Effector CD8-positive, alpha-beta T cell (primary cell): ENCODE measurements at places on chromosomes 12 and 14.

- no peak for DNase-seq
These were observed 11.4 kb downstream of the PLEKHG6 start for GRCh38 chr12:6321905-6322304.

GRCh38 chr12:79983986-79984620 lies 49.2 kb upstream of the PPP1R12A start:
- no peak for DNase-seq

- DNase-seq = no peak
These were observed 318.2 kb downstream of the BCL11B start for GRCh38 chr14:98953551-98954348.

DNA sequence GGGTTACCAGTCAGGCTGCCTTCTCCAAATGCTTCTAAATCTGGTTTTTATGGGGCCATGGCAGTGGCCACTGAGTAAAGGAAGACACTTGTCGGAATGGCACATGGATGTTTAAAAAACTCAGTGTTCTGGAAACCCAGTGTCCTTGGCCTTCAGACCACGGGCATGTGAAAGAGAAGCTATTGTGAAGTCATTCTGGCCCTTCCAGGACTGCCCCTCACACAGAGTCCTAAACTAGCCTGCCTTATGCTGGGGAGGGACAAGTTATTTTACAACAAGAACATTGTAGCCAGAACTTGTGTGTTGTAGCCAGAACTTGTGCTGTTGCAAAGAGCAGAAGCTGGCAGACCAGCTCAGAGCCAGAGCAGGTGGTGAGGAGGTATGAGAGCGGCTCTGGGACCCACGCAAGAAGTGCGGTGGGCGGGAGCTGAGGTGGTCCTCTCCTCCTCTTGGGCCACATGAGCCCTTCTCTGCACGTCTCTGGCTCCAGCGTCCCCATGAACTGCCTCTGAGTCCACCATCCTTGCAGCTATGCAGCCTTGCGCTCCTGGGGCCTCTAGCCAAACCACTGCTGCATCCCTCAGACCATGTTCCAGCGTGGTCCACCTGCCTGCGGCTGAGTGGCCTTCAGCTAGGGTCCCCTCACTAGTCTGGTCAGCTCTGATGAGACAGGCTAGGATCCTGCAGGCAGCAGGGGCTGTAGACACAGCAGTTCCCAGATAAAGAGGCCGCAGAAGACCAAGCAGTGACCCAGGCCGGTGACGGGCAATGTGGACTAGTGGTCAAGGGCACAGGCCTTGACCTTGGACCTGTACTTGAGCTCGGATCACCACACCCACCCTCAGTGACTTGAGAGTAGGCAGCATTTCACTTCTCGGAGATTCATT lies 32.5 kb downstream of the MMAB start:
- no peak for DNase-seq

GRCh38 chr12:57209916-57210315 lies 6.7 kb upstream of the NXPH4 start:
- no peak for DNase-seq

DNA sequence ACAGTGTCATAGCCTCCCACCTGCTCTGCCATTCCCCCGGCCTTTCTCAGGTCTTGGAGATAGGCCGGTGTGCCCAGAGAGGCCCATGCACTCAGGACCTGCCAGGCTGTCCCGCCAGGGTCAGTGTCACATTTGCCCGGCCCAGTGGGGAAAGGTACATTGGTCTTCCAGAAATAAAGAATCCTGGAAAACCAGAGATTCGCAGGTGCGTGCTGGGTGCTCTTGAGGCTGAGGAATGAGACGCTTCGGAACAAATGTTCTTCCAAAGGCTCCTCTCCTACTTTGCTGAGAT lies 205.8 kb upstream of the RTL1 start:
- no peak for DNase-seq

GRCh38 chr12:15020156-15020555 lies 47.3 kb downstream of the PDE6H start:
- no peak for DNase-seq
